ENCODE measurements at places on chromosomes 4 and X. TPM values are rescaled to one million over a fixed set of nuclear protein-coding genes. Genes with fewer than 3 reads are reported as not detected.

The UGT2B17 gene
- not detected for polyA plus RNA-seq

DNA sequence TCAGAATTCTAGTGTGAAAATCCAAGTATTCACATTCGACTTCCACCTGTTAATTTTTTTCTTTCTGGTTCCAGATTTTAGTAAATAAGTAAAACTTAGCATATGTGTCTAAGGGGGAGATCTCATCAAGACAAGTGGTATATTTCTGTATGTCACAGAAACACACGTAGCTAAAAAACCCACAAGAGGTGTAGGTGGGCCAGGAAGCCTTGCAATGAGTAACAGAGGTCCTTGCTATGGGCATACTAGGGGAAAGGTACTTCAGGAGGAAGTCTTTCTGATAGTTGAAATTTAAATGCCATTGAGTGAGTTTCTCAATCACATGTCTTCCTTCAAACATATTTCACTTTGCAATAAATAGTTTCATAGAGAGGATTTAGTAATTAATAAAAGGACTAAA is 315.8 kb downstream of the MID1IP1 start:
- no peaks in the 10 kb centered on the region for H3K36me3 ChIP-seq
- no peaks in the 10 kb centered on the region for H3K27me3 ChIP-seq
- DNase-seq, result no peak
- H3K4me1 ChIP-seq, result no peaks in the 10 kb centered on the region
- no peak overlapping the region for H3K4me3 ChIP-seq

DNA sequence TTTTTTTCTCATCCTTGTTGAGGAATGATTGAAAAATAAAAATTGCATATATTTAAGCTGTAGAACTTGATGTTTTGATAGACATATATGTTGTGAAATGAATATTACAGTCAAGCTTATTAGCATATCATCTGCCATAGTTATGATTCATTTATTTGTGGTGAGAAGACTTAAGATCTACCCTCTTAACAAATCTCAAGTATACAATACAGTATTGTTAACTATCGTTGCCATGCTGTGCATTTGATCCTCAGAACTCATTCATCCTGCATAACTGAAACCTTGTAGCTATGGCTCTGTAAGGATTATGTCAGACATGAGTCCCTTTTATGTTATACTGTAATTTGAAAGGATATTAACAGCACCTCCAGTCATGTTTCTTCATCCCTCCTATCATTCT is 2045.3 kb downstream of the ARAP2 start:
- H3K4me3 ChIP-seq, result no peak overlapping the region
- H3K4me1 ChIP-seq, result no peaks in the 10 kb centered on the region
- no peak overlapping the region for H3K27ac ChIP-seq
- no peaks in the 10 kb centered on the region for H3K36me3 ChIP-seq

The AFP gene
- not detected for polyA plus RNA-seq

GRCh38 chr4:159446266-159446976 is 343.5 kb downstream of the RAPGEF2 start:
- H3K4me1 ChIP-seq, result no peaks in the 10 kb centered on the region
- no peak overlapping the region for H3K4me3 ChIP-seq
- peak; percentile 39 for DNase-seq
- H3K36me3 ChIP-seq, result no peaks in the 10 kb centered on the region
- H3K27ac ChIP-seq, result no peak overlapping the region
- H3K27me3 ChIP-seq, result no peaks in the 10 kb centered on the region

The BTK gene
- polyA plus RNA-seq, result 74.1 TPM

DNA sequence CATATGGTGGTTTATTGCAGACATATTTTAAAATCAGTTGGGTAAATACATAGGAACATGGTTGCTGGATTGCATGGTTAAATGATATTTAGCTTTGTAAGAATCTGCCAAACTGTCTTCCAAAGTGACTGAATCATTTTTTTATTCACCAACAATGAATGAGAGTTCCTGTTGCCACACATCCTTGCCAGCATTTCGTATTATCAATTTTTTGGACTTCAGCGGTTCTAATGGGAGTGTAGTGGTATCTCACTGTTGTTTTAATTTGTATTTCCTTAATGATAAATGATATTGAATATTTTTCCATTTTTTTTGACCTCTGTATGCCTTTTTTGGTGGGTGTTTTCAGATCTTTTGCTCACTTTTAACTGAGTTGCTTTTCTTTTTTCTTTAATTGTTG is 1.4 kb upstream of the MTHFD2L start:
- H3K36me3 ChIP-seq, result peaks cover 4% of the 10 kb centered on the region
- H3K27me3 ChIP-seq, result no peaks in the 10 kb centered on the region
- no peak for DNase-seq
- no peak overlapping the region for H3K27ac ChIP-seq
- no peak overlapping the region for H3K4me3 ChIP-seq
- peaks cover 14% of the 10 kb centered on the region for H3K4me1 ChIP-seq

DNA sequence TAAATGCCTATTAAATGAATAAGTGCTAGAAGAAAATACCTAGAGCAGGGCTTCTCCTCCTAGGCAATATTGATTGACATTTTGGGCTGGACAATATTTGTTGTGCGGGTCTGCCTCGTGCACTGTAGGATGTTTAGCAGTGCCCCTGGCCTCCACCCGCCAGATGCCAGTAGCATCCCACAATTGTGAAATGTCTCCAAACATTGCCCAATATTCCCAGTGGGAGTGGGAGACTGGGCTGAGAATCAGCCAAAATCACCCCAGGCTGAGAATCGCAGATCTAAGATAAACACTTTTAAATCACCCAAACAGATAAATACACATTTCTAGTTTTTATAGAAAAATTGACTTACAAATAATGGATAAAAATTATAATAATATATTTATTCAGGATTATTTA is 916.2 kb upstream of the LCORL start:
- DNase-seq, result no peak
- no peaks in the 10 kb centered on the region for H3K4me1 ChIP-seq
- no peak overlapping the region for H3K4me3 ChIP-seq
- H3K27ac ChIP-seq, result no peak overlapping the region
- H3K27me3 ChIP-seq, result no peaks in the 10 kb centered on the region
- no peaks in the 10 kb centered on the region for H3K36me3 ChIP-seq

The FGA gene
- not detected for polyA plus RNA-seq

The ODAPH gene
- not detected for polyA plus RNA-seq

The AKAP14 gene
- polyA plus RNA-seq, result not detected

The SFRP2 gene
- polyA plus RNA-seq, result not detected

DNA sequence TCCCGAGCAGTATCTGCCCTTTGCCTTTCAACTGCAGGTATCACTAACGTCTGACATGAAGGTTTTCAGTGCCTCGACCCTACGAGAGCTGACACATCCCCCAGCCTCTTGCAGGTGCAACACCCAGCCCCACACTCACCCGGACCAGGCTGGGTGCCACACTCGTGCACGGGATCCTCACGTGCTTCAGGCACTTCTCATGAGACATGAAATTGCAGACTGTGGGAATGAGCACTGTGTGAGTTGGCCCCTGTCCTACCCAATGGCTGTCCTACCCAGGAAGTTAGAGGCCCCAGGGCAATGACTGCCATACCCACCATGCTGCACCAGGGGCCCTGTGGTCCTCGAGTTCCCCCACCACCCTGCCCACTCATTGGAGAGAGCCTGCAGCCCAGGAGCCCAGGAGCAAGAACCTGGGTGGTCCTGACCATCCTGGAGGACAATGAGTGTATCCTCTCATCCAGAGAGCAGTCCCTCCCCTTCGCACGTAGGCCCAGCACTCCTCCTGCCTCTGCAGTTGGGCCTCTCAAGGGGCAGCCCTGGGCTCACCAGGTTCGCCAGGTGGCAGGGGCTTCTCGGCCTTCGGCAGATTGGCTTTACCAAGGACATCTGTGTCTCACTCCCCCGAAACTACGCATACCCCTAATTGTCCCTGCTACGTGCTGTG is 2.4 kb downstream of the DGKQ start:
- H3K4me3 ChIP-seq, result no peak overlapping the region
- H3K27me3 ChIP-seq, result peaks cover 24% of the 10 kb centered on the region
- H3K4me1 ChIP-seq, result peaks cover 38% of the 10 kb centered on the region
